ENCODE measurements at places on chromosomes 2 and 18.

GRCh38 chr18:55343396-55344073 is 244.5 kb downstream of the TCF4 start:
- DNase-seq, result no peak

- no peak for DNase-seq
These were observed 207.9 kb upstream of the SALL3 start for GRCh38 chr18:78771496-78772359.

DNA sequence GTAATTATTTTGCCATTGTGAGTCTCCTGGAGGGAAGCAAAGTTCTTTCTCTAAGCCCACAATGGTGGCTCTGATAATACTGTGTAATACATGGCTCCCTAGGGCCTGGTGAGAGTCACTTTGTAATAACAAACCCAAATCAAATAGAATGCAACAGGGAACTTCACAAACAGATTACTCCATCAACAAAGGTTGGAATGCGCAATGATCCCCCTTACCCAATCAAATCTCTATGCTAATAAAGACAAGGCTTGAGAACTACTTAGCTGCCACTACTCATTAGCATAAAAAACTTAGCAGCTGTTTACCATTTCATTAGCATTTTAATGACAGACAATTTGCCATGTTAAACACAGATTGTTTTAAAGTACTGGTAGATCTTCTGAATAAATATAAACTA is 285.6 kb upstream of the SESTD1 start:
- DNase-seq, result no peak

DNA sequence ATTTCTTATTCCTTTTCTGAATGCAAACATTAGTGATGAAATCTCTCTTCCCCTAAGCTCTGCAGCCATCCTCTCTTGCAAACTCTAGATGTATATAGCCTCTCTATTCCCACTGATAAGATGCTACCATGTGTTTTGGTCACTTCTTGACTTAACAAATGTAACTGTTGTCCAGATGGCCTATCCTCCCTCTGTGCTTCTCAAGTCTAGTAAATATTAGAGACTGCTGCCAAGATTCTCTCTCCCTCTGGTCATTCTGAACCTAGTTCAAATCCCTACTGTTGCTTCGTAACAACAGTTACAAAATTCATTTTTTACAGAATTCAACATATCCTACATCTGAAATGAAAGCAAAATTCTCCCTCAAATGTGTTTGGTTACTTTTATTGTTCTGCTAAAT is 156.6 kb downstream of the TXNL1 start:
- DNase-seq, result no peak

DNA sequence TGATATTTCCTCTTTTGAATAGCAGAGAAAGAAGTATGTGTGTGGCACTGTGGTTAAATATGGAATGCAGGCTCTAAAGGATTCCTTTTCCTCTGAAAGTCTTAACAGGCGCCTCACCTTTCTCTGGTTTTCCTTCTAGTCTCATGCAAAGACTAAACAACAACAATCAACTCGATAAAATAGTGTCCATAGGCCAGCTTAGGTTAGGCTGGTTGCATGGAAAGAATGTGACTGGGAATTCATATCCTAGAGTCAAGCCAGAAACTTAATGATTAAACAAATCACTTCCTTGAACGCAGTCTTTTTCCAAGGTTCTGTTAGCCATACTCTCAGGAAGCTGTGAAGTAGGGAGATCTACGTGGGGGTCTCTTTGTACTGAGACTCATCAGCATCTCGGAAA is 800.8 kb upstream of the ID2 start:
- no peak for DNase-seq

DNA sequence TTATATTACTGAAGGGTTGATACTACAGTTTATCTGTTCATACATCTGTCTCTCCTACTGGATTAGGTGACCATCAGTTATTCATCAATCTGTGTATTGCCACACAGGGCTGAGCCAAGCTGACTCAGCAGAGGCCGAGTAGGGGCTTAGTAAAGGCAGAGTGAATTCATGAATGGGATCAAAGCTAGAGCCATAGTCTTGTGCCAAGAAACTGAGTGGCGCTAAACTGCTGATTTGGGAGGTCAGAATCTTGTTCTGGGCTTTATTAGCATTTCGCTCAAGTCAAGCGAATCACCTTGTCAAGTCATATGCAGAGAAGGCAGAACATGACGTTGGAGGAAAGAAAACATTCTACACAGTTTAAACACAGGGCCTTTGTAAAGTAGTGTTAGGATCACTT is 34.1 kb downstream of the SOCS6 start:
- no peak for DNase-seq

DNA sequence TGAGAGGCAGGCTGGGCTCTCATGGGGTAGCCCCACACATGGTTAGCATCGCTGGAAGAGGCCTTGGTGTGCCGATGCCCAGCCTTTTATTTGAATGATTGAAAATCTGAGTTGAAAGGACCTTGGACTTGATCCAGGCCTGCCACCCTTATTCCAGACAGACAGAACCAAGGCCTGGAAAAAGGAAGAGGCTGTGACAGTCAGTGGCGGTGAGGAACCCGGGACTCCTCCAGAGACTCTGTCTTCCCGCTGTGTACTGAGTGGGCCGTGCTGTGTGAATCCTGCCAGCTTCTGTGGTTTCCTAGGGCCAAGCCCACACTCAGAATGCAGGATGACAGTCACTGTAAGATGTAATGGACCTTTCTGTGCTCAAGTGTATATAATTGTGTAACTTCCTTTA is 218.5 kb downstream of the LDLRAD4 start:
- no peak for DNase-seq

GRCh38 chr18:49023938-49024803 is 73.4 kb upstream of the SMAD7 start:
- no peak for DNase-seq

DNA sequence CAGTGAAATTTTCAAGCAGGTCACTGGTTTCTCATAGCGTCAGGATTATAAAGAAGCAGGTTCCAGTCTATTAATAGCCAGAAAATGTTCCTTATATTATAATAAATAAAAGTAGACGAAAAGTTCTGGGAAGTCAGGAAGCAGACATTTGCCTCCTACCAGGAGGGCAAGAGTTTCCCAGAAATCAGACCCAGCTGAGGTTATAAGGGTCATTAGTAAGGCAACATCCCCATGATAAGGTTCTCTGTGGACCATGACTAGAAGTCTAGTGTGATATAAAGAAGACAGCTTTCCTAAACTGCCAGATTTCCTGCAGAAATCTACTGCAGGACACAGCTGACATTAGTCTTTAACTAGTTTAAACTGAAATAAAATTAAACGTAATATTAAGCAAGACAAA is 210.1 kb upstream of the STK17B start:
- DNase-seq, result no peak

- DNase-seq, result no peak
These were observed 99.6 kb downstream of the KCTD1 start for GRCh38 chr18:26448714-26449159.

- no peak for DNase-seq
These were observed 15.3 kb downstream of the NMUR1 start for GRCh38 chr2:231514951-231515297.

DNA sequence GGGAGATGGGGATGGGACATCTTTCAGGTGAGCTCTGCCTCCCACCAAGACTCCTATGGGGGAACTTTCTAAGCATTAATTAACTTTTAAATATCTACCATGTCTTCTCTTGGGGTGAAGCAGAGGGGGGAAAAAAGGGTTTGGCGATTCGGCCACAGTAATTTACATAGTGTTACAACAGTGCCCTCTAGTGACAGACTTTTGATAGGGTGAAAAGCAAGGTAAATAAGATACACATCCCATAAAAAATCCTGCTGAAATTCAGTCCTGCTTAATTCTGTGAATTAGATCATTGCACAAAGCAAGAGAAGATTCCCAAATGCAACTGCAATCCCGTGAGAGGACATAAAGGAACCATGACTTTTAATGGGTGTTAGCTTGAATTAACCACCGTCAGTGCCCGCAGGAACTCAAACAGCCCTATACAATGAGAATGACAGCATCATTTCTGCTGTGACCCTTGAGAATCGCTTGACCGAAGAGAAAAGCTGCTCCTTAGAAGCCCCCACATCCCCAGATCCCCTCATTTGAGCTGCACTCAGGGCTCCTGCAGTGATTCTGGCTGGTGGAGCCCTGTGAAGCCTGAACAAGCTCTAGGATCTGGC is 32.8 kb downstream of the FAM124B start:
- DNase-seq, result no peak

GRCh38 chr2:12796657-12797056 is 79.9 kb downstream of the TRIB2 start:
- DNase-seq, result no peak

GRCh38 chr2:84957771-84958134 is 13.2 kb upstream of the KCMF1 start:
- DNase-seq, result no peak

DNA sequence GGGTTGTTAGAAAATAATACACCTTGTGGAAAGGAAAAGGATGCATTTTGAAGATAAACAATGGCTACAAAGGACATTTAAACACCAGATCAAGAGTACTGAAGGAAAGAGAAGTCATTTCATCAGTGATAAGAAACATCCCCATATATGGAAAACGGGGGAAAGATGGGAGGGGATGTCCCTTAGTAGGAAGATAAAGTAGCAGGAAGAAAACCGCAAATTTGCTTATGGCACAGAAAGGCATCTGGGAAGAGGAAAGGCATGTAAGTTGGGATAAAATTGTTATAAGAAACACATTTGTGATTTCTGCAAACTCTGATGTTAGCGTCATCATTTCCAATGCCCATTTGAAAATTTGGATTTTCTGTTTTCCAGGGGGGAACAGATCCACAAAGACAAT is 10.5 kb upstream of the LYPD1 start:
- DNase-seq, result no peak

DNA sequence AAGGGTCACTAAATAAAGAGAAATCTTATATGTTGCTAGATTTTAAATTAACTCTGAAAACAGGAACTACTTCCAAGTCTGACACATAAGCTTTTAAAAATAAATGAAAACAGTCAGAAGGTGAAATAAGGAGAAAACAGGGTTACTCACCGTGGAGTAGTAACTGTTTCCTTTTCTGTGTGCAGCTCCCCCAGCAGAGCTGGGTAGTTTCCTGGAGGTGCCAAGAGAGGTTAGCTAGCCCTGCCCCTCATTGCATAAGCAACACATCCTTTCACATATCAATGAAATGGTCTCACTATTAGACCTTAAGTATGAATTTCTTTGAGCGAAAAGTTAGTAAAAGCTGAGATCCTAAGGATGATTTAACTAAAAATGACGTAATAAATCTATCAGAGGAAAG is 54.0 kb upstream of the GPR75 start:
- DNase-seq, result peak; percentile 4

DNA sequence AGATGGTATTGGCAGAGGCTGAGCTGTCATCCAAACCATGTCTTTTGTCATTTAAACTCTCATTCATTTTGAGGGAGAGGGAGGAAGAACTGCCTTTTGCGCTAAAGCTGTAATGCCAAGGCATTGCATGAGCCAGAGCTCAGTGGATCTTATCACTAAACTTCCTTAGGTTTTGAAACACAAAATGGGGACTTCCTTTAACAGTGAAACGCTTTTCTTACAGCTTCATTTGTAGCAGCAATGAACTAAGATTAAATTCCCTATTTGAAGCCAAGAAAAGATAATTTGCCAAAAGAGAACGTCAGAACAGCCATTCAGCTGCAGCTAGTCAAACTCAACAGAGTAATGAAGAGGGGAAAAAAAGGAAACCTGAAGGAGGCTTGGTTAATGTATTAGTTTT is 143.5 kb upstream of the MMADHC start:
- DNase-seq, result no peak

DNA sequence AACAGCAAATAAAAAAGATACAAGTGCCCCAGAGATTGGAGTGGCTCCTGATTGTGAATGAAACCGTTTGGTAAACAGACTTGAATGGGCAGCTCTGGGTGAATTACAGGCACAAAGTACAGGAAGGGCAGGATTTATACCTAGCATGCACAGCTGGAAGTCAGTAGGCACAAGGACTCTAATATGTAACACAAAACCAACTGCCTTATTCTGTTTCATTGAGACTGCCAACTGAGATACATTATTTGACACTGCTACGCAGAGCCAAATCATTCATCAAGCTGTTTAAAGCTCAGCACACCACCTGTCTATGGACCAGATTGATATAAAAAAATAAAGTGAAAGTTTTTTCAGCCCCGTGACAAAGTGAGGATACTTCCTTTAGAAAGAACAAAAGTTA is 541.2 kb downstream of the NUP35 start:
- no peak for DNase-seq

- DNase-seq, result no peak
These were observed 130.2 kb upstream of the ID2 start for GRCh38 chr2:8551622-8552074.

DNA sequence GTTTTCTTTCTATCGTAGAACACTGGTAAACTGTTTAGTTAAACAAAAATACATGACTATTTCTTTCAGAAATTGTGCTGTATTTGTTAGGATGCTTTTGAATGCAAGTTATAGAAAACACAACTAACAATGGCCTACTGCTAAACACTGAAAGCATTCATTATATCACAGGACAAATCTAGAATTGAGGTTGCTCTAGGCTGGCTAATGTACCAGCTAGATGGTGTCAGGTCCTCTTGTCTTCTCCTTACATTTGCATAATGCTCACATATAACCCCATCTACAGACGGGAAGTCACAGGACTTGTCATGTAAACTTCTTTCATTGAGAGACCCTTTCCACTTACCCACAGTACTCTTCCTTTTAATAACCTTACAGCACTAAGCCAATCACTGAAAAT is 586.8 kb downstream of the DSC3 start:
- no peak for DNase-seq

DNA sequence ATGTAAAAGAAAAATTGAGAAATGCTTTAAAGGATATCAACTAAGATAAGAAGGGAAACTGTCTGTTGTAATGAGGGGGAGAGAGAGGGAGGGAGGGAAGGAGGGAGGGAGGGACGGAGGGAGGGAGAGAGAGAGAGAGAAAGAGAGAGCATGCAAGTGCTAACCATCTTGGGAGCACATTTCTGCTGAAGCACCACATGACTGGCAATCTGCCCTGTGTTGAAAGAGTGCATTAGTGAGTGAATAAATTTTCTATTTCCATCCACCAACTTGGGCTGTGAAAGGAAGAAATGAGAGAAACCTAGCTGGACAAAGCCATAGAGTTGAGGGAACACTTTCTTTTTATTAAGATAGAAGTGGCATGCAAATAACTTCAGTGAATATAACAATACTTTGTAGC is 110.7 kb downstream of the TMX3 start:
- no peak for DNase-seq

- DNase-seq, result no peak
These were observed 59.1 kb upstream of the TXNDC2 start for GRCh38 chr18:9826685-9827084.

- peak; percentile 42 for DNase-seq
These were observed 76.3 kb upstream of the GLS start for GRCh38 chr2:190804182-190804795.

- DNase-seq, result no peak
These were observed 73.9 kb downstream of the TGOLN2 start for GRCh38 chr2:85253890-85254289.

DNA sequence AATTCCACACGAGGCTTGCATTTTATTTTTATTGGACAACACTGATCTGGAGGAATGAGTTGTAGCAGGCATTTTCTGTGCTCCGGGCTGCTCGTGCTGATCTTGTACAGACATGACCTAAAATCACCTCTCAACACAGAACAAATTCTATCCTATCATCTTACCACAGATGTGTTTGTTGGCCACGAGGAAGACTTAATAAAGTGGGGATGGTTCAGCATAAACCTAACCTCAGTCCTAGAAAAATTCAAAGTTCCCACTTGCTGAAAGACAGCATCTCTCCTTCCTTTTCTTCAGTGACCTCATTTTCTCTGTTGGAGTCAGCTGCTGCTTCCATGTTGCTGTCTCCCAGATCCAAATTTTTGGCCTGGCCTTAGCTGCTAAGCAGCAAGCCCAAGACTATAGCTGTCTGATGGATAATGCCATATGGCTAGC is 45.3 kb downstream of the RBKS start:
- no peak for DNase-seq

GRCh38 chr18:54396760-54397159 is 39.1 kb downstream of the C18orf54 start:
- no peak for DNase-seq

Measured in CD4-positive, alpha-beta T cell treated with Interferon alpha-2 for 1 hour (primary cell).